ENCODE measurements at places on chromosomes 7 and 10. TPM values are rescaled to one million over a fixed set of nuclear protein-coding genes. Genes with fewer than 3 reads are reported as not detected.

The ELN gene
- total RNA-seq = 0.14 TPM

The FGFR2 gene
- 20.2 TPM for total RNA-seq

The SMIM30 gene
- 56.2 TPM for total RNA-seq

The SP8 gene
- 0.34 TPM for total RNA-seq

The CALCR gene
- not detected for total RNA-seq

The IL15RA gene
- total RNA-seq = 3.6 TPM

The BRAF gene
- total RNA-seq = 16.4 TPM

The BMPR1A gene
- 35.2 TPM for total RNA-seq

The GIMAP7 gene
- not detected for total RNA-seq

Data from nasal cavity respiratory epithelium epithelial cell of viscerocranial mucosa (primary cell).